Left kidney (tissue), 8 donors: ENCODE measurements at places on chromosomes 2 and 18. TPM values are rescaled to one million over a fixed set of nuclear protein-coding genes. Genes with fewer than 3 reads are reported as not detected.

- DNase-seq: no peak
Measured at GRCh38 chr2:199668645-199669044, 182.3 kb downstream of the FTCDNL1 start.

DNA sequence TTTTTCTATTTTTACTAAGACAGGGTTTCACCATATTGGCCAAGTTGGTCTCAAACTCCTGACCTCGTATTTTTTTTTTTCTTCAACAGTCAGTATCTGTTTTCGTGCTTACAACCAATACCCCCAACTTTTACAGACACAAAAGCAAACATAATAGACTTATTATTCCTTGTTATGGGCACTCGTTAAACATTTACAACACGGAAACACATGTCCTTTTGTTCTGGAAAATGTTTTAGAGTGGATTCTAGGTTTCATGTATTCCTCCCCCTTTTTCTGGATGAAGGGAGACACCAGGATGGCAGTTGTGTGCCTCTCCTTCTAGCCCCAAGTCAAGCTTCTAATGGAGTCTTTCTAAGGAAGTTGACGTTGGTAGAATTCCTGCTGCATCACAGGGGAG is 88.8 kb downstream of the CD226 start:
- no peak for DNase-seq

GRCh38 chr2:231187736-231188505 is 10.5 kb upstream of the ARMC9 start:
- no peak for DNase-seq

DNA sequence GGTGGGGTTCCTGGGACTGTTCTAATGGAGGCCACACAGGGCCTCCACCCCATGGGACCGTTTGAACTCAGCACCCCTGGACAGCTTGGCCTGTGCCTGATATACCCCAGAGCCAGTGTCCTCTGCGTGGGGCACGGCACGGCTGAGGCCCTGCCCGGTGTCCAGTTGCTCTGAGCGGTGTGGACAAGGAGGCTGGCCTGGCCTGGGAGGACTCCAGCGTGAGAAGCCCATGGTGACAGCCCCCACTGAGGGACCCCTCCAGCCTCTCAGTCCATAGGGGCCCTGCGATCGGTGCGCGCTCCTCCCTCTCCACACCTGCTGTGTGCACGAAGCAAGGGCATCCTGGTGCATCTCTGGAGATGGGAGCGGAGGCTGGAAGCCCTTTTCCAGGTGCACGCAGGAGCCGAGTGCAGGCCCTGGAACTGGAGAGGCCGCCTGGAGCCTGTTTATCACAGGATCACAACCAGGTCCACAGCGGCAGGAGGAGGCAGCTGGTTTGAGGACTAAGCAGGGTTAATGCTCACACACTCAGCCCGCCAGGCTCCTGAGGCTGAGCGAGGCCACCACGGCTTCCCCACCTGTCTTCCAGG is 120.2 kb downstream of the PTGR3 start:
- DNase-seq: no peak

RGPD6 gene
- polyA plus RNA-seq: 48.0 TPM

KCMF1 gene
- polyA plus RNA-seq: 56.8 TPM

ESPNL gene
- 0.30 TPM for polyA plus RNA-seq

DNA sequence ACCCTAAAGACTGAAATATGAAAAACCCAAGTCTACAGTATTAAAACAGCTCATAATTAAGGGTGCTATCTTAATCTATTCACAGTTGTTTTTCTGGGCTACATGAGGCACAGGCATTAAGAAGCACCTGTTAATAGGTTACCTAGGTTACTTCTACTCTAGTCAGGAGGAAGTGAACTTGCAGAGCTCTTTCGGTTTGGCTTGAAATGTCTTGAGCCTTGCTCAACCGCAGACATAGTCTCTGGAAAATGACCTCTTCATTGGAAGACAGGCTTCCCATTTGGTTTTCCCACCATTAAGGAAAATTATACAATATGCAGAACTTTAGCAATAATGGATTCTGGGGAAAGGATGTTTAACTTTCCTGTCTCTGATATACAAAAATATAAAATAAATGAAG is 142.3 kb upstream of the KCNJ3 start:
- no peak for DNase-seq

FLACC1 gene
- polyA plus RNA-seq: 3.1 TPM

GNAL gene
- 4.9 TPM for polyA plus RNA-seq

DNA sequence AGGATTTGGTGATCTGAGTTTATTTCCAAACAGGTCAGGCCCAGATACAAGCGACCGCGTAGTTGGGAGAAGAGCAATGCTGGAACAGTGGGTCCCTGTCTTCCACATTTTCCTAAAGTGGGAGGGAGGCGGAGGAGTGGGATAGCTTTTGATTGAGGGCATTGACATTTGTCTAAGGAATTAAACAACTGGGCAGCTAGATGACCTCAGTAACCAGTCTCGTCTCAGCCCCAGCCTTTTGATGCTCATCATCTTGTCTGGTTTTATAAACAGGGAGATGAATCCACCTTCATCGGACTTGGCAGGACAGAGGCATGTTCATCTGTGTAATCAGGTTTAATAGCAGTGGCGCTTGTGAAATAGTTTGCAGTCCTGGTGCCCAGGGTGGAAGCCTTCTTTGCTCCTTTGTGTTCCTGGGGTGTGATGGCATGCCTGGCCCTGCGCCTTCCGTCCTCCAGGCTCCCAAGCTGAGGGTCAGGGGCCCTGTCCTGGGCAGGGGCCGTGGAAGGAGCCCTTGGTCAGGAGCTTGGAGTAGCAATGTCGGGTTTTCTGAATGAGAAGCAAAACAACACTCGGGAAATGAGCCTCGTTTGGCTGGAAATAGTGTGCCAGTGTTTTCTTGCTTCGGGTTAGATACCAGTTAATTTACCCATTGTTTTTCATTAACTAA is 193.8 kb downstream of the FAM210A start:
- no peak for DNase-seq

DNA sequence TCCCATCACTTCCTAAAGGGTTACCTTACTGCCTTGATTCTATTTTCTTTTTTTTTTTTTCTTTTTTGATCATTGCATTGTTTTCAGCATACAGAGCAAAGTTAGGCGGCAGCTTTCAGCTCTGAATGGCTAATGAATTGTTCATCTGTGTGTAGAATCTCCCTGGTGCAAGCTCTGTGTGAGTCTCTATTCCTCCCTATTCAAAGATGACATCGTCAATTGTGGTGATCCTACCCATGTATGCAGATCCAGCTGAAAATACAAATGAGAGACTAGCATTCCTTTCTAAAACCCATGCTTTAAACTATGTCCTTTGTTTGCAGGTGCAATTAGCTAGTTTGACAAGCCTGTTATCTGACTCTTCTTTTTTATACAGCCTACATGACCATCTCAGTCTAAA is 539.0 kb downstream of the ARHGAP15 start:
- DNase-seq: no peak

- DNase-seq: peak; percentile 1
Measured at GRCh38 chr18:20971886-20972267, 139.7 kb downstream of the ROCK1 start.

RAPGEF4 gene
- 13.4 TPM for polyA plus RNA-seq

ID2 gene
- polyA plus RNA-seq: 306 TPM

- DNase-seq: no peak
Measured at GRCh38 chr2:60159519-60159918, 393.9 kb downstream of the BCL11A start.

GRCh38 chr18:57519668-57520424 is 66.7 kb downstream of the FECH start:
- no peak for DNase-seq

- no peak for DNase-seq
Measured at GRCh38 chr18:78071776-78072175, 822.1 kb downstream of the GALR1 start.

- peak; percentile 31 for DNase-seq
Measured at GRCh38 chr2:60406192-60406591, 147.3 kb downstream of the BCL11A start.

DNA sequence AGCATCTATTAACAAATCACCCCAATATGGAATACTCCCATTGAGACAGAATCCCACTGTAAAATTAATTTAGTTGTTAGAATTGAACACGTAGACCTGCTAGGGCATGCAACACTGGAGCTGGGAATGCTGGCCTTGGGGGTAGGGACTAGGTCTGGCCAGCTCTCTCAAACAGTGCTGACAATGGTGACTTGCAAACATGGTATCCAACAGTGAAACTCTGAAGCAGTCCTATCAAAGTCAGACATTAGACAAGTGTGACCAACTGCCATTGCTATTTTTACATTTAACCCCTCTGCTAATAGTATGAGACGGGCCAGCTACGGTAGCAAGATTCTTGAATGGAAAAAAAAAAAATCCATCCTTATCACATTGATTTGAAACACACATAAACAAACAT is 7.2 kb downstream of the E2F6 start:
- DNase-seq: no peak

FOXD4L1 gene
- polyA plus RNA-seq: 0.60 TPM

CLEC4F gene
- 0.12 TPM for polyA plus RNA-seq

- DNase-seq: no peak
Measured at GRCh38 chr2:233830111-233830802, 24.1 kb downstream of the HJURP start.

DNA sequence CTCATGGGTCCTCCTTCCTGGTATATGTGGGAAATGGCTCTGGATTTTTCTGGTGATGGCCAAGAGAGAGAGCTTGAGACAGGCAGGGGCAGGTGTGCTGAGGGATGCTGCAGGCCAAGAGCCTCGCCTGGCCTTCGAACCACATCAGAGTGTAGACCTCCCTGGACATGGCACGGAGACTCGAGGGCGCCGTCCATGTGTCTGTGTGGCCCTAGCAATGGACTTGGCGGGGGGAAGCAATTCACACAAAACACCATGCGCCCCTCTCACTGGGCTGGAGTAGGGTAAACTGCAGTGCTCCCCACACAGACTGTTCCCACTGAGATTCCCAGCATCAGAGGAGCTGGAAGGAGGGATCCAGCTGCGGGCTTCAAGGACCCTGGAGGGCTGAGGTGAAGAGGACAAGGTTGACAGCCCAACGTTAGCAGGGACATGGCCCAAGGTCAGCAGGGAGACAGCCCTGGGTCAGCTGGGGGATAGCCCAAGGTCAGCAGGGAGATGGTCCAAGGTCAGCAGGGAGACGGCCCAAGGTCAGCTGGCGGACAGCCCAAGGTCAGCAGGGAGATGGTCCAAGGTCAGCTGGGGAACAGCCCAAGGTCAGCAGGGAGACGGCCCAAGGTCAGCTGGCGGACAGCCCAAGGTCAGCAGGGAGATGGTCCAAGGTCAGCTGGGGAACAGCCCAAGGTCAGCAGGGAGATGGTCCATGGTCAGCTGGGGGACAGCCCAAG is 75.4 kb upstream of the HDAC4 start:
- no peak for DNase-seq

CAPN14 gene
- polyA plus RNA-seq: 0.13 TPM

- no peak for DNase-seq
Measured at GRCh38 chr2:109168716-109169115, 39.7 kb downstream of the SH3RF3 start.

TDRD15 gene
- polyA plus RNA-seq: not detected

DNA sequence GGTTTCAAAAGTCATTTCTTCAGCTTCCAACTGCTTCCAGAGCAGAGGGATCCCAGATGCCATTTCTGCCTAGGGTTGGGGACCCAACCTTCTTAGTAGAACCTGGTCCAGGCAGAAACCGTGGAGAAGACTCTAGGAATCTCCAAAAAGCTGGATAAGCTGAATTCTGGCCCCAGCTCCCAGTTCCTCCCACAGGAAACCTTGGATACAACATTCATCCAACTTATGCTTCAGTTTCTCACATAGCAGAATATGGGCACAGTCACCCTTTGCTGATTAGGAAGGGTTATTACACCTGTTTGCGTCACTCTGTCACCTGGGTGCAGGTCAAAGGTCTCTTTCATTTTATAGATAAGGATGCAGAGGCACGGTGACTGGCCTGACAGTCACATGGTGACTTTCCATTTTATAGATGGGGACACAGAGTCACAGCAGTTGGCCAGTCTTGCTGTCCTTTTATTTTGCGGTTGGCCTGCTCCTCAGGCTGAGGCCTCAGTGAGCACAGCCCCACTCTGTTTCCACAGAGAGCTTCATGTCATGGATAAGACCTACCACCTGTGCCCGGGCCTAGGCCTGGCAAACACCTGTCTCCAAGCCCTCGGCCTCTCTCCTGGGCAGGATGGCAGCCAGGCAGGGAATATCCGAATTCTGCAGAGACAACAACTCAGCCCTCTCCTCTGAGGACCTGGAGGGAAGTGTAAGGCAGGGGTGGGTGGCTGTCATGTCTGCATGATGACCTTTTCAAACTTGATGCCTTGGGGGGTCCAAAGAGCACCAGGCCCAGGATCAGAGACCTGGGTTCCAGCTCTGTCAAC is 148.8 kb downstream of the SMAD7 start:
- DNase-seq: no peak

- DNase-seq: no peak
Measured at GRCh38 chr2:28252311-28252710, 140.3 kb upstream of the FOSL2 start.

CRYBA2 gene
- polyA plus RNA-seq: not detected

DNA sequence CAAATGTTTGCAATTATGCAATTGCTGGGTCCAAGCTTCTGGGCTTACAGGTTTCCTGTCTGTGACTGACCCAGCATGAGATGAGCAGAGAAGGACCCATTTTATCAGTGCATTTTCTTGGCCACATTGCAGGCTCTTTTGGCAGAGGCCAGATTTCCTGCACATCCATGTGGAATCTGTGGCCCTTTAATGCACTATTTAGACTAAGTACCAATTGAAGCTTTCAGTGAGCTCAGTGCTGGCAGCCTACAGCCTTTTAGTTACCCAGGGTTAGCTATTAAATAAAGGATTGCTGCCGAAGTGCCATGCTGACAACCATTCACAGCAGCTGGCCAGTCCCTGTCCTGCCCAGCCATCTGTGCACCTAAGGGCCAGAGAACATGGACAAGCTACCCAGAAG is 165.0 kb downstream of the ANKRD30B start:
- no peak for DNase-seq

DNA sequence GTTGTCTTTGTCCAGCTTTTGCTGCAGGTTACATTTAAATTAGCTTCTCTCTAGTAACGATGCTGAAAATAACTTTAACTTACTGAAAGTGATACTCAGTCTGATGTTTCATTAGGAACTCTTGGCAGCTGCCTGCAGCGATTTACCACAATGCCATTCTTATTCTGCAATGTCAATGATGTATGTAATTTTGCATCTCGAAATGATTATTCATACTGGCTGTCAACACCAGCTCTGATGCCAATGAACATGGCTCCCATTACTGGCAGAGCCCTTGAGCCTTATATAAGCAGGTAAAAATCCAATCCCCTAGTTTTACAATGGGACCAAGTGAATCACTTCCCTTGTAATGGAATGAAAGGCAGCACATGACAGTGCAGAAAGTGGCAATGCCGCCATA is 16.3 kb upstream of the MFF start:
- no peak for DNase-seq

DNA sequence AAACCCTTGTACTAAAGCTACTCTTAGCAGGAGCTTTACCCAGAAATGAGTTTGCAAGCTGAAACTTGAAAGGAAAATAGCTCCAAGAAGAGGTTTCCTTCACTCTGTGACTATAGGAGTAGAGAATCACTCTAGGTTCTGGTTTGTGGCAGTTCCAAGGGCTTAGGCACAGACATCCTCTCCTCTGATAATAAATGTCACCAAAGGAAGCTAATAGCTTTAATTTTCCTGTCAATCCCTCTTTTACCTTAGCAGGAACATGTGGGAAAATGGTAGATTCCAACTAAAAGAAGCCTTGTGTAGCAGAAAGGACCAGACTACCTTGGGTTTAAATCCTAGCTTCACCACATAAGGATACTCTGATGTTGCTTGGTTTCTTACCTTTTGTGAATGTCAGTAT is 104.0 kb downstream of the FSHR start:
- DNase-seq: no peak

ACKR3 gene
- polyA plus RNA-seq: 53.2 TPM

CAPN13 gene
- 2.5 TPM for polyA plus RNA-seq
